ENCODE measurements at places on chromosomes 2 and 18.

DNA sequence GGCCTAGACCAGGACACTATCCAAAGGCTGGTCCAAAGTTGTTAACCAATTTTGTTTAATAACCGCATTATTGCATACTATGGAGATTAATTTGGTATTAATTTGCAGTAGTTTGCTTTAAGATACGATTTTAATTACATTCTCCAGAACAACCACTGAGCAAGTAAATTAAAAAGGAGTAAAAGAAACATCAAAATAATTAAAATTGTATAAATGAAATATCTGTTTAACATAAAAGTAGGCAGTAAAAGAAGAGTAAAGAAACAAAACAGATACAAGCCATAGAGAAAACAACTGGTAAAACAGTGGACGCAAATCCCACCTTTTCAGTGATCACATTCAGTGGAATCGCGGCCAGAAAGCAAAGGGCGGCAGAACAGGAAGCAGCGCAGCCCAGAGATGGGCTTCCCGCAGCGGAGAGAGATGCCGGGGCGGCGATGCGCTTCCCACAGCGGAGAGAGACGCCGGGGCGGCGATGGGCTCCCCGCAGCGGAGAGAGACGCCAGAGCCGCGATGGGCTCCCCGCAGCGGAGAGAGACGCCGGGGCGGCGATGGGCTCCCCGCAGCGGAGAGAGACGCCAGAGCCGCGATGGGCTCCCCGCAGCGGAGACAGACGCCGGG, 176.8 kb downstream of the RTP5 start:
- DNase-seq = no peak

DNA sequence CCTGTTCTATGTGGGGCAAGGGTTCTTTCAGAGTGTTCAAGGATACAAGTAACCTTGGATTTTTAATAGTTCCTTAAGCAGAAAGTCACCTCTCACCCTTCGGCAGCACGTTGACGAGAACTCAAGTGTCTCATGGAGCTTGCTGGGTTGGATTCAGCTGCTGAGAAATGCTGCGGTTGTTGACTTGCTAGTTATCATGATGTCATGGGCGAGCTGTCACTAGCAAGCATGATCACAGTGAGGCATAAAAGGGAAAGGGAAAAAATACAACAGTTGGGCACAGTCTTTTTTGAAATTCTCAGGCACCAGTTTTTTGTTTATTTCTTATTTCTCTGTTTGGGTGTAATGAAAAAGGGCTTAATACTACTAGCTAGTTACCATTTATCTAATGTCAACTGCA, 53.2 kb downstream of the ADCYAP1 start:
- no peak for DNase-seq

GRCh38 chr2:58853420-58853819, 612.3 kb upstream of the FANCL start:
- DNase-seq = no peak

- DNase-seq = no peak
Measured at GRCh38 chr2:158969715-158970240, 1.3 kb downstream of the TANC1 start.

DNA sequence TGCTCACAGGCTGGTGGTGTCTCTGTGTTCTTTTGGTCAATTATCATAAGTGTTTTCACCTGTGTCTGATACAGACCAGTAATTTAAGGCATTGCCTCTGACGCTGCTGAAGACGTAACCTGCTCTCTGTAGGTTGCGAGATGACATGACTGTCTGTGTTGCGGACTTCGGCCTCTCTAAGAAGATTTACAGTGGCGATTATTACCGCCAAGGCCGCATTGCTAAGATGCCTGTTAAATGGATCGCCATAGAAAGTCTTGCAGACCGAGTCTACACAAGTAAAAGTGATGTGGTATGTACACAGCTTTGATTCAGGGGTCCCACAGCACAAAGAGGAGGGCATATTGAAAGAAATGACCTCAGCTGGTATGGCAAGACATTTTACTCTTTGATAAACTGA, 33.8 kb upstream of the TMEM87B start:
- no peak for DNase-seq

DNA sequence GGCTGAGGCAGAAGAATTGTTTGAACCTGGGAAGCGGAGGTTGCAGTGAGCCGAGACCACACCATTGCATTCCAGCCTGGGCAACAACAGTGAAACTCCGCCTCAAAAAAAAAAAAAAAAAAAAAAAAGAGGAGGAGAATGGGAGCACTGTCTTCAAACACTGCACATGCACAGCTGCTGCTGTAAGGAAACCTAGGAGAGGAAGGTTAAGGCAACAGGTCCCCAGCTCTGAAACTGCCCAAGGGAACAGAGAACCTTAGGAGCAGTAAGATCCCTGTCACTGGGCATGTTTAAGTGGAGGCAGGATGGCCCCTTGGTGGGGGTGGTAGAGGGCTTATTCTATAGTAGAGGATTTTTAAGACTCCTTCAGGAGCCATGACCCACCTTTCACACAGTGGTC, 111.2 kb downstream of the CLIP4 start:
- DNase-seq = no peak

DNA sequence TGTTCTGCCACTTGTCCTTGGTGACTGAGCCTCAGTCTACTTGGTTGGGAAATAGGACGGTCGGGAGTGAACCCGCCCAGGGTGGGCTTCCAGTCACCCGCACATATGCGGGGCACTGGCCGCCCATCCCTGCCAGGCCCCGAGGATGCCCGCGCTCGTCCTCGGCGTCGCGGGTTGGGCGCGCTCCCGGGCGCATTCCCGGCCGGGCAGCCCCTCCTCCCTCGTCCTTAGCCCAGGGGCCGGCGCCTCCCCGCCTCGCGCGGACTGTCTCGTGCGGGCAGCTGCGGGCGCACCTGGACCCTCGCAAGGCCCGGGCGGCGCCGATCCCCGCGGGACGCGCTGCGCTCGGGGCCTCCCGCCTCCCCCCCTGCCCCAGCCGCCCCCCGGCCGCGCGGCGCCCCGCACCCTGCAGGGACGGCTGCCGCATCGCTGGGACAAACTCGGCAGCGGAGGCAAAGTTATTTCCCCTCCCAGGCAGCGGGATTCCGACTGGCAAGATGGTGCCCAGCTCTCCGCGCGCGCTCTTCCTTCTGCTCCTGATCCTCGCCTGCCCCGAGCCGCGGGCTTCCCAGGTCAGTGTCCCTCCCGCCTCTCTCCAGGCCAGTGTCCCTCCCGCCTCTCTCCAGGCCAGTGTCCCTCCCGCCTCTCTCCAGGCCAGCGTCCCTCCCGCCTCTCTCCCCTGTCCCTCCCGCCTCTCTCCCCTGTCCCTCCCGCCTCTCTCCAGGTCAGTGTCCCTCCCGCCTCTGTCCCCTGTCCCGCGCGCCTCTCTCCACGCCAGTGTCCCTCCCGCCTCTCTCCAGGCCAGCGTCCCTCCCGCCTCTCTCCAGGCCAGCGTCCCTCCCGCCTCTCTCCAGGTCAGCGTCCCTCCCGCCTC, at the start of gene FBLN7:
FBLN7 (plus strand) TSS at position 227 of the 874 bp plus-strand sequence; CDS start at position 498, 271 bp downstream.
- no peak for DNase-seq

GRCh38 chr2:156625360-156626170, 189.4 kb downstream of the GPD2 start:
- no peak for DNase-seq

GRCh38 chr2:79936715-79937114, 367.8 kb downstream of the LRRTM1 start:
- no peak for DNase-seq

- no peak for DNase-seq
Measured at GRCh38 chr2:94890234-94890633, 19.0 kb downstream of the TEKT4 start.

- DNase-seq = no peak
Measured at GRCh38 chr2:152740743-152741328, 22.4 kb downstream of the ARL6IP6 start.

- no peak for DNase-seq
Measured at GRCh38 chr2:145601361-145601925, 1081.5 kb upstream of the ZEB2 start.

DNA sequence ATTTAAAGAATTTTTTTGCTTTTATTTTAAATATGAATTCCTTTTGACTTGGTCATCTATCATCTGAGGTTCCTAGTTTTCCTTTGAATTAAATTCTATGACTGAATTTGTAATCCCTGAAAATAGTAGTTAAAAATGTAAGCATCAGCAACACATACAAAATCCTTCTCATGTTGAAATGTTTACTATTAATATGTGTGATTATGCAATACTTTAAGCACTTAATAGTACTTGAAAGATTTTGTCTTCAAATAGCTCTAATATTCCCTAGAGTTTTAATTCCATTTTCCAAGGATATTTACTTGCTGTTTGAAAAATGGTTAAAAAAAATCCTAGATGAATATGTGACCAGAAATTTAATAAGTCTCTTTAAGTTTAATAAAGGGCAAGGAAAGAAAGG, 26.6 kb upstream of the SPATS2L start:
- no peak for DNase-seq

- no peak for DNase-seq
Measured at GRCh38 chr2:10215393-10215935, 87.2 kb upstream of the HPCAL1 start.

DNA sequence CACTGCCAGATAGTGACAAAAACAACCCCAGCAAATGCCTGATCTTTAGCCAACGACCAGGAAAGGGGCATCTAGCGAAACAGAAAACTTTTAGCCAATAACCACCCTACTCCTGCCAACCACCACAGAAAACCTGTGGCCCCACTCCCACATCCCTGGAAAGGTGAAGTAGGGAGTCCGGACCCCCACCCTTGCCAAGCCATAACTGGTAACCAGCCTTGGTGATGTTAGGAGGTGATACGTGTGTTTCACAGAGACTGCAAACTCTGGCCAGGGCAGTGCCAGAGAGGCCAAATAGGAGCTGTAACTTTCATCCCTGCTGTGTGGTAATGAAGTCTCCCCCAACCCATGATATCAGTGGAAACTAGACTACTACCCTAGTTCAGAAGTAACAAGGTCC, 27.6 kb downstream of the SCTR start:
- DNase-seq = no peak

GRCh38 chr18:59823596-59824195, 76.1 kb upstream of the PMAIP1 start:
- no peak for DNase-seq

DNA sequence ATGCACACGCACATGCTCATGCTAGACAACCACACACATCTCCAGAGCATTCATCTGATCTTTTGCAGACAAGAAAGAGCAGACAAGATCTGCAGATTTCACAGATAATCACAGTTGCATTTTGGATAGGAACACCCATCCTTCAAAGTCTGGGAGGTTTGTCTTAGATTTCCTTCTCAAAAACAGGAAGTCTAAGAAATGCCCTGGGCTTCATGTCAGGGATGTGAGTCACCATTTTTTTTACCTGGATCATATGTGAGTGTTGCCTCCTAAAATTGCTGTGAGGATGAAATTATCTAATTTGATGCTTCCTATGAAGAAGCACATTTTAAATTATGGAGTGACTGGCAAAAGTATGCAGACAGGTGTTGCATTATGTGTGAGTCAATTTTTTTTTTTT, 46.1 kb downstream of the SRD5A2 start:
- no peak for DNase-seq

GRCh38 chr2:190469771-190470170, 61.6 kb downstream of the MFSD6 start:
- DNase-seq = no peak

GRCh38 chr2:32824070-32824809, 122.5 kb upstream of the LTBP1 start:
- no peak for DNase-seq

GRCh38 chr2:214651451-214651850, 158.0 kb downstream of the BARD1 start:
- DNase-seq = no peak

DNA sequence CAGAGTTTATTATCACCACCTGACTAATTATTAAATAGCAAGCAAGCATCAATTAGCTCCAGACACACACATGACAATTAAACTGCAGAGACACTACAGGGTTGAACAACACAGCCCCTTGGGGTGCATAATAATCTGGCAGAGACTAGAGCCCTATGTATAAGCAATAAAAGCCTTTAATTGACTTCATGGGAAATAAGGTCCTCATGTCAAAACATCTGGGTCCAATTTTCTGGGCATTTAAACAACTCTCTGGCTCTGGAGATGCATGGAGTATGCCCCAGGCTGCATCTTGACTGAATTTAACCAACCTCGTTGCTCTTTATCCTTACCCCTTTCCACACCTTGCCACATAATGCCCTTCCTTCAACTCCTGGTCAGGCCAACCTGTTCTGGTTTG, 270.7 kb upstream of the THUMPD2 start:
- DNase-seq = no peak

- no peak for DNase-seq
Measured at GRCh38 chr2:207330912-207331311, 165.2 kb upstream of the KLF7 start.

DNA sequence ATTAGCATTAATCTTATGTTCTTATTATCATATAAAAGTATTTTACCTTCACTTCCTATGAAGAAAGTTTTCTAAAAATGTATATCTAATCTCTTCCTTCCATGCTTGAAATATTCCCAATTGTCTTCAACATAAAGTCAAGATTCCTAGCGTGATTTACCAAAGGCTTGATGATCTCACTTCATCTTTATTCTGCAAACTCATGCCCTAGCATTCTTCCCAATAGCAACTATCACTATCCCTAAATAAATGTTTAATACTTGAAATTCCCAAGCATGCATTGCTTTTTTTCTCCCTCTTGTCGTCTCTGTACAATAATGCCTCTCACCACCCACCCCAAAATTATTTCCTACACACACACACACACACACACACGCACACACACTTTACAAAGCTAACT, 125.8 kb downstream of the VWC2L start:
- DNase-seq = no peak

GRCh38 chr2:207835805-207836204, 66.1 kb upstream of the FZD5 start:
- DNase-seq = no peak

DNA sequence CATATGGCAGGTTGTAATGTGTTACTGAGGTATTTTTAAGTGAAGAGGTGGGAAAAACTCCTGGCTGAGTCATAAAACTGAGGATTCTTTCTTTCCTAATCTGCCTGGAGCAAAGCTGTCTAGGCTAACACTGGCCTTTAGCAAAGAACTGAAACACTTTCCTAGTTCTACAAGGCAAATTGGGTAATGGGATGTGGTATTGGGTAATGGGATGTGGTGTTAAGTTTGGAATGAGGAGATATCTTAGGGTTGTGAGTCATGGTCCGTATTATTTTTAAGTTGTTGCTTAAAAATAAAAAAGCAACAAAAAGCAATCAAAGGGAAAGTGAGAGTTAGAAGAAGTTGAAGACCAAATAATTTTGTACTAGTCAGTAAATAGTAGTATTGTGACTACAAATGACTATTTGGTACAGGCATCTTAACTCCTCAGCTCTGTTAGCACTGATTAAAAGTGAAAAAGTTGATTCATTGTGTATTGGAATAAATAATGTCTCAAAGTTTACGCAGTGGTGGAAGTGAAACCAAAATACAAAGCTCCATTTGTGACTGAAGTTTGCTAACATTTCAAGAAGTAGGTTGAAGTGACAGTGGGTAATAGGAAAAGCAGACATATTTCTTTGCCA, 216.8 kb downstream of the CAMKMT start:
- no peak for DNase-seq

- no peak for DNase-seq
Measured at GRCh38 chr2:225512876-225513540, 113.5 kb downstream of the NYAP2 start.

- DNase-seq = no peak
Measured at GRCh38 chr2:26011990-26012856, 21.7 kb upstream of the RAB10 start.

GRCh38 chr2:119241205-119241532, 17.5 kb downstream of the STEAP3 start:
- no peak for DNase-seq

GRCh38 chr2:189425676-189426075, 15.6 kb upstream of the WDR75 start:
- DNase-seq = no peak
